Fibroblast of skin of back (primary cell): ENCODE measurements at places on chromosomes 1 and 21.

GRCh38 chr1:67281244-67281643 lies 26.4 kb upstream of the IL12RB2 start:
- no peak for DNase-seq

DNA sequence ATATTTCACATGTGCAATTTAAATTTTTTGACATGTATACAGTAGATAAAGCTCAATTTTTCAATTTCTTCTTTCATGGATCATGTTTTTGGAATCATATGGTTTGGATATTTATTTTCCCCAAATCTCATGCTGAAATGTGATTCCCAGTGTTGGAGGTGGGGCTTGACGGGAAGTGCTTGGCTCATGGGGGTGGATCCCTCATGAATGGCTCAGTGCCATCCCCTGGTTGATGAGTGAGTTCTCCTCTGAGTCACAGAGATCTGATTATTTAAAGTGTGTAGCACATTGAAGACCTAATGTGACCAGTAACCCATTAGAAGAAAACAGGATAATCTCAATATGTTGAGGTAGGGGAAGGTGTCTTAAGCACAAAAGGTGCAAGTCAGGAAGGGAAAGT lies 9.1 kb upstream of the IFI16 start:
- peak; percentile 95 for DNase-seq

DNA sequence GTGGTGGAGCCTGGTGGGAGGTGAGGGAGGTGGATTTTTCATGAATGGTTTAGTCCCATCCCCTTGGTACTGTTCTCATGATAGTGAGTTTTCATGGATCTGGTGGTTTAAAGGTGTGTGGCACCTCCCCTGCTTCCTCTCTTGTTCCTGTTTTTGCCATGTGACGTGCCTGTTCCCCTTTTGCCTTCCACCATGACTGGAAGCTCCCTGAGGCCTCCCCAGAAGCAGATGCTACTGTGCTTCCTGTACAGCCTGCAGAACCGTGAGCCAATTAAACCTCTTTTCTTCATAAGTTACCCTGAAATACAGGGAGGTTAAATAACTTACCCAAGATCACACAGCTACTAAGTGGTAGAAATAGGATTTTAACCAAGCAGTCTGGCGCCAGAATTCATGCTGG lies 4.3 kb upstream of the HEYL start:
- no peak for DNase-seq

- peak; percentile 99 for DNase-seq
These were observed 20.2 kb downstream of the NUAK2 start for GRCh38 chr1:205301205-205301821.

GRCh38 chr1:21149855-21150432 lies 26.8 kb downstream of the EIF4G3 start:
- peak; percentile 99 for DNase-seq

DNA sequence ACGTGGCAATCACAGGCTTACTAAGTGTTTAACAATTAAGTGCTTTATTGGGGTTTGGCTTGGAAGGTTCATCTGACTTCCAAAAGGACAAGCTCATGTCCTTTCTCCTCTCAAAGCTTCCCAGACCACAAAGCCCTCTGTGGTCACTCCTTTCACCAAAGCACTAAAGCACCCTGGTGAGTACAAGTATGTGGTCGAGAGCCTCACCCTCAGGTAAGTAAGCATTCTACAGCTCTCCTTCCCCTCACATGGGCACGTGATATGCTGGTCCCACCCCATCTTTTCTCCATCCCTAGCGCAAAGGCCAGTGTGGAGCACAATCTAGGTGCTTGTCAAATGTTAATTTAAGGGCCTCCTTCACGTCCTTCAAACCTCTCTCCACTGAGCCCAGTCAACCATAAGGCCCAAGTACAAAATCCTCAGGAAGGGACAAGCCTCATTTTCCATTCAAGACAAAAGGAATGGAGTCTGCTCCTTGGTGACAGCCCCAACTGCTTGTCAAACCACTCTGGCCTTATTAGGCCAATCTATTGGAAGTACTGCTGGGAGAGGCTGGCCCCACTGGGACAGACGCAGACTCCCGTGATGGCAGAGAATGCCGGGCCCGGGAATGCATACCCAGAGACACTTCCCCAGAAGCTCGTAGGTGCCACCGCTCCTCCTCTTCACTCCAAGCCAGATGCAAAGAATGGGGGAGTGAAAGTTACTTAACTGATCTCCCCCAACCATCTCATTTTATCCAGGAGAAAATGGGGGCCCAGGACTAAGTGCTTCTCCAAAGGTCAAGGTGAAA lies 7.8 kb downstream of the STMN1 start:
- DNase-seq: no peak

DNA sequence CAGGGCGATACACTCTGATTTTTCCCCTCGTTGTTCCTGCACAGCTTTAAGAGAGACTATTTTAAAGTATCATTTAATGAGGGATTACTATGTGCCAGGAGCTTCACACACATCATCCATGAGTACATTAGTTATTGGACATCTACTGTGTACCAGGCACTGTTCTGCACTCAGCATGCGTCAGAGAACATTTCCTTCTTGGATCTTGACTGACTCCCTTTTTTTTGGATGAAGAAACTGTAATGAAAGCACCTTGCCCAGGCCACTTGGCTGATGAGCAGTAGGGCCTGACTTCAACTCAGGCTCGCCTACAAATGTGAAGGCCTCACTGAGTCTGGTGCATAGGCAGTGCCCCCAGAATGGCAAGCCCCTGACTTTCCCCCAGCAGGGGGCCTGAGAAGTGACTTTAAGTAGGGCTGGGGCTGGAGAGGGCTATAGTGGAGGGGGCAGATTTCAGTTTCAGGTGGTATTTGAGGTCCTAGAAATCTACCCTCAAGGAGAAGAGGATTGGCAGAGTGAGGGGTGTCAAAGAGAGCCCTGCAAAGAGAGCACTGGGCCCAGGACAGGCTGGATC lies 50.0 kb downstream of the PTPRU start:
- DNase-seq: no peak

GRCh38 chr1:172322219-172323061 lies 98.0 kb upstream of the C1orf105 start:
- DNase-seq: peak; percentile 99

GRCh38 chr1:100879422-100879821 lies 15.2 kb downstream of the EXTL2 start:
- DNase-seq: no peak

- no peak for DNase-seq
These were observed 224.4 kb upstream of the COA6 start for GRCh38 chr1:234148816-234149215.

DNA sequence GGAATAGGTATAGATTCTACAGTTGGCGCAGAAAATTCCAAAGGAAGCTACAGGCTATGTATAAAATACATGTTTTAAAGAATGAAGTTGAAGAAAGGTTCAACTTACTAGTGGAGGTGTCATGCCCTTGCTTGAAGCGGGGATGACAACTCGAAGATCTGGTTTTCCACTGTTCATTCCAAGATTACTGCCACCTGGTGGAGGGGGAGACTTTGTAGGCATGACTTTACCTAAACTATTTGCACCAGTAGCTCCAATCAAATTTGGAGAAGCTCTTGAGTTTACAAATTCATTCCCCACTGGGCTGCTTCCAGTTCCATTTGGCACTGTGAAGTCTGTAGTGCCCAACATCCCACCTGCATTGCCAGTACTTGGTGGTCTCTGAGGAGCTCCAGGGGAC lies 81.7 kb downstream of the AXDND1 start:
- peak; percentile 4 for DNase-seq

GRCh38 chr1:86887479-86888162 lies 26.3 kb downstream of the SELENOF start:
- DNase-seq: no peak

DNA sequence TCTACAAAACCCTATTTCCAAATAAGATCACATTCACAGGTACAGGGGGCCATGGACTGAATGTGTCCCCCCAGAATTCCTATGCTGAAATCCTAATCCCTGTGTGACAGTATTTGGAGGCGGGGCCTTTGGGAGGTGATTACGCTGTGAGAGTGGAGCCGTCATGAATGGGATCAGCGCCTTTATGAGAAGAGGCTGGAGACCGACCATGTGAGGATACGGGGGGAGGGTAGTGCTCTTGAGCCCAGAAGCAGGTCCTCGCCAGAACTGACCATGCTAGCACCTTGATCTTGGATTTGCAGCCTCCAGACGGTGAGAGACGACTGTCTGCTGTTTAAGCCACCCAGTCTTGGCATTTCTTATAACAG lies 23.8 kb upstream of the KIF26B start:
- no peak for DNase-seq

GRCh38 chr1:156781585-156782186 lies 14.4 kb downstream of the PRCC start:
- DNase-seq: peak; percentile 36

DNA sequence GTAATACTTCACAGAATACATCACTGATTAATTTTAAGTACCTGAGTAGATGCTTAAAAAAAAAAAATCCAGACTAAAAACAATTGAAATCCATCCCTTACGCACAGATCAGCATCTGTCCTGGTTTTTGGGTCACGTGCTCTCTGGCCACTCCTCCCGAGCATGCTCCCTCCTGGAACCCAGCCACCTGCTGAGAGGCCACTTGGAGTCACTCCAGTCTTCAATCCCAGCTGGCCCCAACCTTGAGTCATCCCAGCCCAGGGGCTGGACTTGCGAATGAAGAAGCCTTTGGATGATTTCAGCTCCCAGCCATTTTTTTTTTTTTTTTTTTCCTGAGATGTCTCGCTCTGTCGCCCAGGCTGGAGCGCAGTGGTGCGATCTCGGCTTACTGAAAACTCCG lies 8.9 kb downstream of the MAP1LC3C start:
- DNase-seq: peak; percentile 70

- DNase-seq: peak; percentile 86
These were observed 141.7 kb upstream of the HOOK1 start for GRCh38 chr1:59672851-59673572.

- DNase-seq: no peak
These were observed 88.3 kb downstream of the KCNJ6 start for GRCh38 chr21:37827913-37828312.

GRCh38 chr1:228276901-228277490 lies 69.2 kb downstream of the OBSCN start:
- no peak for DNase-seq

DNA sequence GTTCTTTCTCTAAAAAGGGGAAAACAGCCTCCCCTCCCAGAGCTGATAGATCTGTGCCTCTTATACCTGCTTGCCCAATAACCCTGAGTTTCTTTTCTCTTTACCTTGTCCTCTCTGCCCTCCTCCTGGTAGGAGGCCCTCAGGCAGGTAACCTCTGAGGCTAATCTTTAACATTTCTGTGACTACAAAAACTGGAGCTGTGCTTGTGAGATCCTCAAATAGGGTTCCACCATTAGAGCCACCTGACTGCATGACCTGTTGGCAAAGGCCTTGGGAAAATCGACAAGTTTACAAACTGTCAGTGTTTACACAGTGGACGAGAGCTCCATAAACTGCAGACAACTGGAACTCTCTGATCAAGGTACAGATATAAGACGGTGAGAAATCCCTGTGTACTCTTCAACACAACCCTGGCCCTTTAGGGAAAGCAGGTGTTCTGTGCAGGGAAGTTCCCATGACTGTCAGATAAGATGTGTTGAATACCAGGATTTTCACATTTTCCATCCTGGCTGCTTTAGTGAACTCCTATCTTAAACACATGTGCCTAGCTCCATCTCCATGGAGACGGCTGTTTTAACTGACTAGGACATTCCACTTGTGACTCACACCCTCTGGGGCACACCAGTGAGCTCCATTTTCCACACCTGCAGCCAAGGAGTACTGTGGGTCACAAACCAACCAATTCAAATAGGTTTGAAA lies 38.3 kb downstream of the ECE1 start:
- DNase-seq: peak; percentile 89

GRCh38 chr1:222923506-222923905 lies 108.7 kb downstream of the DISP1 start:
- no peak for DNase-seq

GRCh38 chr1:84722794-84723193 lies 32.5 kb upstream of the SSX2IP start:
- peak; percentile 32 for DNase-seq

GRCh38 chr1:43858324-43858723 lies 75.3 kb upstream of the ARTN start:
- peak; percentile 97 for DNase-seq

DNA sequence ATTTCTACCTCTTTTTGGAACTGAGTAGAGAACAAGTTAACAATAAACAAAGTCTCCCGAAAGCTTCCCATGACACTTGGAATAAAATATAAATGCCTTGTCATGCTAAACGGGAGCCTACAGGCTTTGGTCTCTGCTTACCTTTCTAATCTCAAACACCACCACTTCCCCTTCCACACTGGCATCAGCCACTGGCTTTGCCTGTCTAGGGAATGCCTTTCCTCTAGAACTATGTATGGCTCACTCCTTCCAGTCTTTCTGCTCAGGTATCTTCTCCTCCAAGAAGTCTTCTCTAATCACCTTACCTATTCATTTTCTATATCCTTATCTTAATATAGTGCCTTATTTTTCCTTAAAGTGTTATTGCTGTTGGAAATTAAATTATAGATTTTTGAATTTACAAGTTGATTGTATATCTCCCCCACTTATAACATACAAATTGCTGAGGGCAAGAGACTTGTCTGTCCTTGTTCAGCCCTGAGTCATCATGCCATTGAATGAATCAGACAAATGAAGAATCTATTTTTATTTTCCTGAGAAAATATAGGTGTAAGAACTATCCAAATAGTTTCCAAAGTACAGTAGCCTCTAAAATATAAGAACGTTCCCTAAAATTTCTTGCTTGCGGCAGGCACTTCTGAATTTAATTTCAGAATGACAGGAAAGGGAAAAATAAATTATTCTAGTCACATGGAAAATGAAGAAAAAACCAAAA lies 119.2 kb downstream of the TM2D1 start:
- peak; percentile 69 for DNase-seq

DNA sequence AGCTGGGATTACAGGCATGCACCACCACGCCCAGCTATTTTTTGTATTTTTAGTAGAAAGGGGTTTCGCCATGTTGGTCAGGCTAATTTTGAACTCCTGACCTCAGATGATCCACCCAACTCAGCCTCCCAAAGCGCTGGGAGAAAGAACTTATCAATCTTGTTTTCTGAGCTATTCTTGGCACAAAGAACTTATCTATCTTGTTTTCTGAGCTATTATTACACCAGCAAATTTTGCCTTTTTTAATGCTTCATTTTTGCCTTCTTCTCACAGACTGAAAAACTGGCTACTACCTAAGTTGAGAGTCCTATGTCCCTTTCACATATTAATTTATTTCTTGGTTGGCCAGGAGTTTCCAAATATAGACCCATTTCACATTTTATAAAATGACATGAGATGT lies 9.3 kb downstream of the SLC16A1 start:
- no peak for DNase-seq
